HepG2 (cell line): ENCODE measurements at places on chromosomes 13 and 19. TPM values are rescaled to one million over a fixed set of nuclear protein-coding genes. Genes with fewer than 3 reads are reported as not detected.

DNA sequence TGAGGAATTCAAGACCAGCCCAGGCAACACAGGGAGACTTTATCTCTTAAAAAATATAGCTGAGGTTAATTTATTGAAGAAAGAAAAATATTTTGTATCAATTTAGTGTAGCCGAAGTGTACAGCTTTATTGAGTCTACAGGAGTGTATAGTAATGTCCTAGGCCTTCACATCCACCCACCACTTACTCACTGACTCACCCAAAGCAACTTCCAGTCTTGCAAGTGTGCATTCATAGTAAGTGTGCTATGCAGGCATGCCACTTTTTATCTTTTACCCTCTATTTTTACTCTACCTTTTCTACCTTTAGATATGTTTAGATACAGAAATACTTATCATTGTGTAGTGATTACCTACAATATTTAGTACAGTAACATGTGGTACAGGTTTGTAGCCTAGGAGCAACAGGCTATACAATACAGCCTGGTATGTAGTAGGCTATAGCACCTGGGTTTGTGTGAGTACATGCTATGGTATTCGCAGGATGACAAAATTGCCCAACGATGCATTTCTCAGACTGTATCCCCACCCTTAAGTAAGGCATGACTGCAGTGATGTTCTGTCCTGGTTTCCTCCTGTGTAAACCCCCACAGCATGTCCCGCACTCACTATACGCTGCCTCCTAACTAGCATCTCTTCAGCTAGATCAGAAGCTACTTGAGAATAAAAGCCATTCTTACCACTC is 15.3 kb upstream of the ATP12A start:
- no peak for DNase-seq

GRCh38 chr19:2475018-2475701 is 767 bp upstream of the GADD45B start:
- no peak for DNase-seq

DNA sequence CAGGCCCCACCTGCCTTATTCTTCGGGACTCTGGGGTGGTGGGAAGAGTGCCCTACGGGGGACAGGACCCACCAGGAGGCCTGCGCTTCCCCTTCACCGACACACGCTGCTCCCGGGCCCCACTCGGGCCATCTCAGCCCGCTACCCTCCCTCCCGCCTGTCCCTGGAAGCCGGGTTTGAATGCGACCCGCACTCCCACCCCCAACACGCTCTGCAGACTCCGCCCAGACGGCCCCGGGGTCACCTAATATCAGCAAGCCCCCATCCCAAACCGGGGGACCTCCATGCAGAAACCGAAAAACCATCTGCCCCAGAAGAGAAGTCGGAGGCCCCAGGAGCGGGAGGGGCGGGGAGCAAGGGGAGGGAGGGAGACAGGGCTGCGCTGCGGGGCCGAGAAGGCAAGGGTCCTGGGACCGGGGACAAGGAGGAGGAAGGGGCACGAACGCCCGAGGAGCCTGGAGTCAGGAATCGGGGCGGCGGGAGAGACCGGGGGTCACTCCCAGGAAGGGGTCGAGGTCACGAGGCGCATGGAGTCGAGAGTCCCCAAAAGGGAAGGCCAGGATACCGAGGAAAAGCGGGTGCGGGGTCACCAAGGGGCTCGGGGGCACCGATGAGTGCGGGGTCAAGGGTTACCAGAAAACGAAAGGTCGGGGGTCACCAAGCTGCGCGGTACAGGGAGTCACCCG is 766 bp downstream of the SBNO2 start:
- DNase-seq, result no peak

DNA sequence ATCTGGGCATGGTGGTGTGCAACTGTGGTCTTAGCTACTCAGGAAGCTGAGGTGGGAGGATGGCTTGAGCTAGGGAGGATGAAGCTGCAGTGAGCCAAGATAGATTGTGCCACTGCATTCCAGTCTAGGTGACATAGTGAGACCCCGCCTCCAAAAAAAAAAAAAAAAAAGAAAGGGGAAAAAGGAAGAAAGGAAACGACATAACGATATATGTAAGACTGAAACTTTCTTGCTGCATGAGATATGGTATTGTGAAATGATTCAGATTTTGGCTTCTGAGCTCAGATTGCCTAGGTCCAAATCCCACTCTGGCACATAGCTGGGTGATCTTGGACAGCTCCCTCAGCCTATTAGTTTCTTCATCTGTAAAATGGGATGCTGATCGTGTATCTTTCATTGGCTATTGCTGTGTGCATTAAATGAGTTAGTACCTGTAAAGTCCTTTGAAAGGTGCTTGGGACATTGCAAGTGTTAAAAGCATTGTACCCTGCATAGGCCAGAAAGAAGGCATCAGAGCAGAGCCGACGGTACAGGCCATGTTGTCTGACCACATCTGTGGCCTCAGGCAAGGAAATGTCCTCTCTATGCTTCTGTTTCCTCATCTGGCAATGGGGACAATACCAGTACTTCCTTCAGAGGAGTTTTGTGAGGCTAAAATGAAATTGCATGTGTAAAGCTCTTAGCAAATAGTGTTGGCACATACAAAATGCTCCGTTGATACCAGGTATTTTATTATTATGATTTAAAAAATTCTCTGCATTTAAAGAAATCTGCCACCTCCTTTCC is 32.6 kb upstream of the SLC46A3 start:
- no peak for DNase-seq

The NCR1 gene
- total RNA-seq, result not detected in 2 replicates

- no peak for DNase-seq
Measured at GRCh38 chr13:113489549-113490495, 689 bp downstream of the DCUN1D2 start.

The EID2 gene
- total RNA-seq, result 13.8 and 14.1 TPM in 2 replicates

DNA sequence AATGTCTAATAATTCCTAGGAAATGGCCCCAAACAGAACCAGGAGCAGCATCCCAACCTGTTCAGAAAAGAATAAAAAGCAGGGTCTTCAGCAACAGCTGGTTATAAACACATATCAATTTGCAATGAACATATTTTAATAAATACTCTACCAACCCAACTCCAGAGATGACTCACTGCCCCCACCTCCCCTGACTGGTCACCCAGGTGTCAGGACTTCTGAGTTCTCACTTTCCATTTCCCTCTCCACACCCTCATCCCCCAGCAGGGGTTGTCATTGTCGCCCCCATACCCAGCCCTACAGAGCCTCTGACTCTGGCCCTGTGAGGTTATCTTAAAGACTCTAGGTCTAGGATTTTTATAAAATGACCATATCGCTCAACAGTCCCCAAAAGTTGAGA is 6.9 kb downstream of the SERPINE3 start:
- DNase-seq, result no peak
